ENCODE measurements at places on chromosomes 13 and 19.

DNA sequence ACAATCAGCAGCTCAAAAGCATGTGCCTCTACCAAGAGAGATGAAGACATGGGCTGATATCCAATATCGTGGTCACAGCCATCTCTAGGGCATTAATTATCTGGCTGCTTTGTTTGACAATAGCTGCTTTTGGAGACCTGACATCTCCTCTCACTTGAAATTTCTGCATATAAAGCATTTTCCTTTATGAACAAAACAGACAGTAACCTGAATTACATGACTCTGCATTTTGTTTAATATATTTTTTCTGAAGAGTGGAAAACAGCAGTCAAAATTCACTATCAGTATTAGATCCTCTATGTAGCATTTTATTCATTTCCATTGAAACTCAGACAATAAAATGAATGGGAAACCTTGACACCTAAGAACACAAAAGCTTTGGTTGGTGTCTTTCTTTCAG is 42.4 kb upstream of the ESD start:
- DNase-seq = no peak

- no peak for DNase-seq
Observed at GRCh38 chr13:65911546-65912193, 1318.5 kb downstream of the PCDH9 start.

DNA sequence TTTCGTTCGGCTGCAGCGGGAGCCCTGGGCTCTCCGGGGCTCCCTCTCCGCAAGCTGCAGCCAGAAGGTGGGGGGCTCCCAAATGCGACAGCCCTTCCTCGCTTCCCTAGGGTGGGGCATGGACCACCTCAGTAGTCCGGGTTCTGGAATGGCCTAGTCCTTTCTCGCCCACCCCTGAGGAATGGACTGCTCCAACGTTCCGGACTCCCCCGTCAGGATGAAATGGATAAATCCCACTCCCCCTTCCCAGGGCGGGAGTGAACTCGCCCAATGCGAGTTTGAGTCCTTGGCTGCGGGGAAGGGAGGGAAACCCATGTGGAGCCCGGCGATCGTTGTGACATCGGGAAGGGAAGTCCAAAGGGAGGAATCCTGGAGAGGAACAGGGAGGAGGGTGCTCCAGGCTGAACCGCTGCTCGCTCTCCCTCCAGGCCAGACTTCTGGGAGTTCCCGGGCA is 5.5 kb downstream of the HRC start:
- no peak for DNase-seq

DNA sequence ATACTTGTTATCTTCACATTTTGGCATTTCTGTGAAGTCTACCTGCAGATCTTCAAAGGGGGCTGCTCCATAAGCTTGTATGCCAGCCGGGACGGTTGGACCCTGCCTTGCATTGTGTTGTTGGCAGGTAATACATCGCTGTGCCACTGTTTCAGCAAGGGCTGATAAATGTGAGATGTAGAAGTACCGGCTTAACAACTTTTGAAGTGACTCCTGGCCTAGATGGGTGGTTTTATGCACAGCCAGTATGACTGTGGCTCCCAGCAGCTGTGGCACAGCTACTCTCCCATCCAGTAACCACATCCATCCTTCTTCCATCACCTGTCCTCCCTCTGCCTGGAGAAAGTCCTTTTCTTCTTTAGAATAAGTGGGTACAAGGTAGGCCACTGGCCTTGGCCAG is 19.7 kb downstream of the ZNF700 start:
- no peak for DNase-seq

DNA sequence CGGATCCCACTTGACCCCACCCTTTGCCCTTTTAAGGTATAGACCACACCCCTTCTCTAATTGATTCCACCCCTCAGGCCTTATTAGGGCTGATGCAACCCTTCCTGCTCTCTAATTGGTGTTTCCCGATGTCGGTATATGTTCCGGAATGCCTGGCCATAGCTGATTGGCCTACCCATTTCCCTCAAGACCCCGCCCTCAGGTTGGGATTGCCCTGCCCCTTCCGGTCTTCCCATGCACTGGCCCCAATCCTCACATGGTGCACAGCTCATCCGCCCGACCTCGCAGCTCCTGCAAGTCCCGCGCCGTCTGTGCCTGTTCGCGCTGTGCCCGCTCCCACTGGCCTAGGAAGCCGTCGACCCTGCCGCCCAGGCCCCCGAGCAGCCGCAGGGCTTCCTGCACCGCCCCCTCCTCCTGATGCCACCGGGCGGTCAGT is 18.1 kb downstream of the TSKS start:
- DNase-seq = no peak

DNA sequence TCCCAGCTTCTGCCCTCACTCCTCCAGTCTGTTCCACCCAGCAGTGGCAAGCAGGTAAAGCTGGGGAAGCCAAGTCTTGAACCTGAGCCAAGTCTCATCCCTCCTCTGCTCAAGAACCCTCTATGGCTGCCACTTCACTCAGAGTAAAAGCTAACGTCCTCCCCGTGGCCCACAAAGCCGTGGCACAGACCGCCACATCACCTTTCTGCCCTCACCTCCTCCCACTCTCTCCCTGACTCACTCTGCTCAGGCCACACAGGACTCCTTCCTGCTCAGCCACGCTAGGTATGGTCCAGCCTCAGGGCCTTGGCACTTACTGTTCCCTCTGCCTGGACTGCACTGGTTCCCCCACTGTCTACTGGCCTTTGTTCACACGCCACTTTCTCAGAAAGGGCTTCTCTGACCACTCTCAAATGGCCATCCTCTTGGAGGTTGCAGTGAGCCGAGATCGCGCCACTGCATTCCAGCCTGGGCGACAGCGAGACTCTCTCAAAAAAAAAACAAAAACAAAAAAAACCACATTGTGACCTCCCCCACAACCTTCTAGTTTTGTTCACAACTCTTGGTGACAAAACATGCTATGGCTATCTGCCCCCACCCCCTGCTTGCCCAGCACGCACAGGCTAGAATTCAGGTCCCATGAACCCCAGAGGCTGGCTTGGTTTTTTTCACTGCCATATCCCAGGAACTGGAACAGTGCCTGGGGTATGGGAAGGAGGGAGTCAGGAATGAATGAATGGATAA is 15.8 kb downstream of the NDUFB7 start:
- no peak for DNase-seq

GRCh38 chr13:44007451-44007850 is 127.7 kb downstream of the LACC1 start:
- DNase-seq = no peak

- DNase-seq = no peak
Observed at GRCh38 chr19:27824108-27824507, 1388.8 kb downstream of the UQCRFS1 start.

DNA sequence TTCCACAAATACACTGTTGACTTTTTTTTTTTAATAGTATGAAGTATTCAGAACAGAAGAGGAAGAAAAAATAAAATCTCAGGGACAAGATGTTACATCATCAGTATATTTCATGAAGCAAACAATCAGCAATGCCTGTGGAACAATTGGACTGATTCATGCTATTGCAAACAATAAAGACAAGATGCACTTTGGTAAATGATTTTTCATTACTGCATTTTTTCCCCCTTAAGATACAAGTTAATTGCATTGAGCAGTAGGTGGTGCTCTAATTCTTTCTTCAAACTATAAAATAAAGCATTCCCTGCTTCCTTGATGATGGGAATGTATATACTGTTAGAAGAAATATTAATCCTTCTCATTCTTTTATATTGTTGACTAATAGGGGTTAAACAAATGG is 17.1 kb downstream of the UCHL3 start:
- DNase-seq = no peak

GRCh38 chr19:1080360-1081161 is 13.6 kb downstream of the ARHGAP45 start:
- no peak for DNase-seq

- DNase-seq = peak; percentile 26
Observed at GRCh38 chr19:55283548-55284377, at the start of gene BRSK1. BRSK1 (plus strand) TSS chr19:55283997; CDS start chr19:55284443, 446 bp downstream.

GRCh38 chr19:18865973-18866799 is 29.8 kb downstream of the CERS1 start:
- peak; percentile 59 for DNase-seq

DNA sequence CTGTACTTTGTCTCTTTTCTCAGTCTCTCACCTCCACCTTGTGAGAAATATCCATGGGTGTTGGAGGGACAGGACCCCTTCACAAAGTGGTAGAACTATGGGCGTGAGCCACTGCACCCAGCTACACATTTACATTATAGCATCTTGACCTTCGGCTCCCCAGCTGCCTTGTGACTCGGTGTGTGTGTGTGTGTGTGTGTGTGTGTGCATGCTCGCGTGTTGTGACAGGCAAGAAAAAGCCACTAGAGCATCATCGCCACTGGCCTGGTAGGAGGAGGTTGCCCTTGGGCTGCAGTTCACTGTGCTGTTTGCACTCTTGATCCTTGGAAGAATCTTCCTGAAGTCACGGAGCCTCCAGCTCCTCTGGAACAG is 13.7 kb upstream of the ZNF888 start:
- no peak for DNase-seq

DNA sequence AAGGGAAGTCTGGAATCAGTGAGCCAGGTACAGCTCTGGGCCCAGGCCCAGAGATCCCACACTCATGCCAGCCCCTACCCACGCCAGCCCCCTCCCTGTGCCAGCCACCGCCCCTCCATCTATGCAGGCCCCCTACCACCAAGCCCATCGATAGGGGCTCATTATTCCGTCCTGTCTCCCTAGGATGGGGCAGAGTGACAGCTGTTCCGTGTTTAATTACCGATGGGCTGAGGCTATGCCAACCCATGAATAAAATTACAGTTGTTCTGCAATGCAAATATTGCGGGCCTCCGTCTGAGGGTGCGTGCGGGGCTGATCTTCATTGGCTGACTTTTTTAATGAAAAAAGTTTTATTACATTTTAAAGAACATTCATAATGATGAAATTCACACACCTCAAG is 35.6 kb upstream of the PEPD start:
- no peak for DNase-seq

- peak; percentile 42 for DNase-seq
Observed at GRCh38 chr13:39038569-39039030, 344 bp downstream of the NHLRC3 start.

DNA sequence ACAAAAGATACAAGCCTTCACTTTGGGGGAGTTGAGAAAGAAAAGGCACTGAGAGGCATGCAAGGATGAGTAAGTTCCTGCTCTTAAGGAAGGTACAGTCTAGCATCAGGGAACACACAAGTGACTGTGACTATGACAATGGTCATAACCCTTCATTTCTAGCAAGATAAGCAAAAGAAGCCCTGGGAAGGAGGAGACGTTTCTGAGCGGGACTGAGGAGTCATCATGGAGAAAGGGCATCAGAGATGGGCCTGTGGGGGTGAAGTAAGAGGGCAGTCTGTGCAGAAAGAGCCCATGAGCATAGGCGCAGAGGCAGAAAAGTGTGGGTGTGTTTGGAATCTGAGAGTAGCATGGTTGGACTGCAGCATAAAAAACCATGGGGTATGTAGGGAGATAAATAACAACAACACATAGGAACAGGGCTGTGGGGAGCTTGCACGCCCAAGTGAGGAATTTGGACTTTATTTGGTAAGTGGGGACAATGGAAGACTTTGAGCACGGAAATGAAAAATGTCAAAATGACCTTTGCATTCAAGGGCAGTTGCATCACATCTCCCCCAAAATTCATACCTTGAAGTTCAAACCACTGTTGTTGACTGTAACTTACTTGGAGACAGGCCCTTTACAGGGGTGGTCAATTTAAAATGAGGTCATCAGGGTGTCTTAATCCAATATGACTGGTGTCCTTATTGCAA is 86.7 kb downstream of the MBNL2 start:
- no peak for DNase-seq

DNA sequence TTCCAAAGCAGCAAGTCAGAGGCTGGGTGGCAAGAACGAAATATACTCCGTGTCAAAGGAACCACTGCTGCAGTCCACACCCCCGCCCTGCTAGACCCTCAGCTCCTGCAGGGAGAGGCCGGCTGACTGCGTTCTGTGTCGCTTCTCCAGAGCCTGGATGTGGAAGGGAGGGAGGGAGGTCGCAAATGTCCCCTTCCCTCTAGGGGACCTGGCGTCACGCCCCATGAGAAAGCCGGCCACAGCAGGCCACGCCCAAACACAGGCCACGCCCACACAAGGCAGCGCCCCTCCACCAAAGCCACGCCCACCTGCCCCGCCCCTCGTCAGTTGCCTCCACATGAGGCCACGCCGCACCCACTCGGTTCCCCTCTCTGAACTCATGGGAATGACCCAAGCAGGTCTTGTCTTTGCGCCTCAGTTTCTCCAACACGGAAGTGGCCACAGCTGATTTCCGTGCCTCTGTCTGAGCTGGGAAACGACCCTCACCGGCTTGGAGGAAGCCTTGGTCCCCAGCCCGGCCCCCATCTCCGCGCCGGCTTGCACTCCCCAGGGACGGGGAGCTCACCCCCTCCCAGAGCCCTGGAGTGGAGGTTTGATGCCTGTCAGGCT is 38.4 kb upstream of the TCF3 start:
- DNase-seq = peak; percentile 39

DNA sequence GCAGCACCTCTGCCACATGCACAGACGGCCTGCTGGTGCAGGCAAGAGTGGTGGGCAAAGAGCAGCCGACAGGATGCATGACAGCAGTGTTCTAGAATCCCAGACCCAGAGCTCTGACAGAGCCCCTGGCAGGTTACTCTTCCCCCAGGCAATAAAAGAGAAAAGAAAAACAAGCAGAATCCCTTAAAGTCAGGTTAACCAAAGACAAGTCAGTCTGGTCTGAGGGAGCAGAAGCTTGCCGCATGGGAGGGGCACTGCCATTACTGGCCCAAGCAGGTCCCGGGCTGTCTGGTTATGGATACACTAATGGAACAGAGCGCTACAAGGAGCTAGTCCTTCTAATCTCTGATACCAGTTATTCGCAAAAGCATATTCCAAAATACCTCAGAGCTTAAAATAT is 36.1 kb upstream of the DOCK9 start:
- no peak for DNase-seq

DNA sequence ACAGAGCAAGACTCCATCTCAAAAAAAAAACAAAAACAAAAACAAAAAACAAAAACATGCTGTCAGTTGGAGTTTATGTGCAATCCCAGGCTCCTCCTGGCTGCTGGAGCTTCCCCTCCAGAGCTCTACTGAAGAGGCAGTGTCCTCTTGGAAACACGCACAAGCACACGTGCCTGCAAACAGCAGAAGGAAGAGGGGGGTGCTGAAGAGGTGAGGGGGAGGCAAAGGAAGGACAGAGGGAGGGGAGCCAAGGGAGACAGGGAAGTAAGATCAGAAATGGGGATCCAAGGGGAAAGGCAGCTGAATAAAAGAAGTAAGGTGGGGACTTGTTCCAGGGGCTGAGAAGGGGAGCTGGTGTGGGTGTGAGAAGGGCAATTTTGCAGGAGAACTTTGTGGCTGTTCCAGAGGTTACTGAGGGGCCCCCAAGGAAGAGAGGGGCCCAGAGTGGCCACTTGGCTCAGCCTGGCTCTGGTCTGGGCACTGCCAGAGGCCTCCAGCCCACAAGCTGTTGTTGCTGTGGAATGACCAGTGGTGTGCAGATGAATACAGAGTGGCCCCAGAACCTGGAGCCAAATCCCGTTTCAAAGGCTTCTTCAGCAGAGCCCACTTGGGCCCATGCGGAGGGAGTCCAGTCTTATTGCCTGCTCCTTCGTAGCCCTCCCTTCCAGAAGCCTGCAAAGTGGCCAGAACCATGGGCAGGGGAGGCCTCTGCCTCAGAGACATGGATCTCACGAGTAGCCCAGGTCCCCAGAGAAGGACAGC is 34.4 kb downstream of the LYL1 start:
- DNase-seq = no peak

All from activated T-helper 9 cell treated with anti-CD3 and anti-CD28 coated beads, Interleukin-2, amount 50 U/mL, for 16 hours (primary cell).